ENCODE measurements at places on chromosomes 2 and 18.

DNA sequence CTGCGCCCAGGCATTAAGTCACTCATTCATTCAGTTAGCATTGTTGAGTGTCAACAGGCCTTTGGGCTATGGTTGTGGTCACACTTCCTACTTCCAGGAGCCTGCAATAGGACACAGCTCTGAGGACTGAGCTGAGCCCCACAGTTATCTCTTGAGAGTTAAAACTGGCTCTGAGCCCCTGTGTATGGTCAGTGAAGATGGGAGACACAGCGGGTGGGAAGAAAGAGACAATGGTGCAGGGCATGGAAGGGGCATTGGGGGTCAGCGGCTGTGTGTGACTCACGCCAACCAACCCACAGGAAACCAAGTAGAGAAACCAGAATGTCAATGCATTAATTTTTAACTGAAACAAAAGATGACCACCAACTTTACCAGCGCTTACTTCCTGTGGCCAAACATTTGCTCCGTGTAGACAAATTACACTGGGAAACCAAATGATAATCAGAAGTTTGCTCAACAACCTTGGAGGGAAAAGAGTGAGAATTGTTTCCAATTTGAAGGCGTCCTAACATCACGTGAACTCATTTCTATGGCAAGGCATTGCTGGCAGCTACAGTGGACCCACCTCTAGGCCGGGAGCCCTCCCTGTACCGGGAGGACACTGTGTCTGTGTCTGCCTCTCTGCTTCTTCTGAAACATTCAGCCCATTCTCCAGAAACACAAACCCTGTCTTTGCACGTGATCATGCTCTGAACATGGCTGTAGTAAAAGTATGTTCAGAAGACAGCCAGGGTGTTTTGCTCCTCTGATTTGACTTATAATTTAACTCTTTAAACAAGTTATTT is 212.0 kb upstream of the ID2 start:
- no peak for DNase-seq

DNA sequence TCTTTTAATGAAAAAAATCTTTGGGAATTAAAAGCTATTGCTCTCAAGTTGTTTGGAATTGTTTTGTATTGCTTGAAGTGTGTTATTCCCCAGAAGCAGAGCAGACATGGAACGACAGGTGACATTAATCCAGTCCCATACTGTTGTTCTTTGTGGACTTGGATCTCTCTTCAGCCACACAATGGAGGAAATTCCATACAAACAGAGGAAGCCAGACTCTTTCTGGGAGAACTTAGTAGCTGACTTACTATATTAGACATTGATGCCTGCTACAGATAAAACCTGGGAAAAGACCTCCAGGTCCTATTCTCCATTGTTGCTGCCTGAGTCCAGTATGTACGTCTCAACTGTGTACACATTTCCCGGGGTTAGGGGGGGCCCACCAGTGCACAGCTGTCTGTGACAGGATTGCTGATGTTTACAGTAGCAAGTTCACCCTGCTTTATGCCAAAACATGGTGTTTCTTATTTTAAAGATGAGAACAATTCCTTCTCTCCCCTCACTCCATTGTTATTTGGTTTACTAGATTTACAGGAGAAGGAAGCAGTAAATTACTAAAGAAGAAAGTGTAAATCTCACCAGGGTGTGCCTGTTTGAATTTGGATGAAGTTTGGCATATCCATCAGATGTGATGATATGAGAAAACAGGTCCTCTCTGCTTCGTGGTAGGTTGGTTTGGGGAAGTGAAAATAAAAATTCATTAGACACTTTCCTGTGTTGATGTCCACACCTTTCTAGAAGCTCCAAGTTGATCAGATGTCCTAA is 142.4 kb upstream of the RBBP8 start:
- DNase-seq, result no peak

GRCh38 chr18:67301592-67301991 is 214.9 kb downstream of the DSEL start:
- no peak for DNase-seq

DNA sequence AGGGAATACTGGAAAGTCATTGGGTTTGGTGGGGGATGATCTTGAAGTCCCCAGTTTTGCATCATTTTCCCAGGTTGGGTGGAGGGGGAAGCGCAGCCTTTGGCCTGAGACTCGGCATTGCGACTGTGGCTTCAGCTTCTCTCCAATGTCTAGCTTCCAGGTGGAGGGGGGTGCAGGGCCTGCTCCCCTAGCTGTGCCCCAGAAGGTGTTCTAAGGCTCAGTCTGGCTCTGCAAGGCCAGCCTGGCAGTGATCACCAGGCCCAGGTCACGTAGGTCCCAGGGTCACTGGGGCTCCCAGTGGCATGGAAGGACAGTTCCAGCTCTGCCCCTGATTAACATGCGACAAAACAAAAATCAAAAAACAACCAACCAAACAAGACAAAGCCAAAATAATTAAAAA is 56.9 kb upstream of the HAAO start:
- no peak for DNase-seq

DNA sequence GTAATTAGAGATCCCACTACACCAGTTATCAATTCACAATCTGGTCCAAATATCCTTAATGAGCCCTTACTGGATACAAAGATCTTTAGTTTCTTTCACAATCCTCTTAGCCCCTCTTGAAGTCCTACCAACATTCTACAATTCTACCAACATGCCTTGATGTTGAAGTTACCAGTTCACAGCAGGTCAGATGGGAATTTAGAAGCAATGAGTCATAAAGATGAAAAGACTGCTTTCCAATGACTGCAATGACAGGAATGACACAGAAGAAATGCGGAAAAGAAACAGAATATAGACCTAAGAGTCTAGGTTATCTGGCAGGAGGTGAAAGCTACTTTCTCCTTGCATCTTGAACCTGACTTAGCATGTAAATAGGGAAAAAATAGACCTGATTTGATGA is 24.5 kb downstream of the RTTN start:
- peak; percentile 39 for DNase-seq

- DNase-seq, result no peak
Measured at GRCh38 chr2:159349674-159350299, 63.3 kb upstream of the WDSUB1 start.
